ENCODE measurements at places on chromosomes 3 and 15.

GRCh38 chr3:117281371-117281770, 571.8 kb downstream of the TUSC7 start:
- no peak for DNase-seq

DNA sequence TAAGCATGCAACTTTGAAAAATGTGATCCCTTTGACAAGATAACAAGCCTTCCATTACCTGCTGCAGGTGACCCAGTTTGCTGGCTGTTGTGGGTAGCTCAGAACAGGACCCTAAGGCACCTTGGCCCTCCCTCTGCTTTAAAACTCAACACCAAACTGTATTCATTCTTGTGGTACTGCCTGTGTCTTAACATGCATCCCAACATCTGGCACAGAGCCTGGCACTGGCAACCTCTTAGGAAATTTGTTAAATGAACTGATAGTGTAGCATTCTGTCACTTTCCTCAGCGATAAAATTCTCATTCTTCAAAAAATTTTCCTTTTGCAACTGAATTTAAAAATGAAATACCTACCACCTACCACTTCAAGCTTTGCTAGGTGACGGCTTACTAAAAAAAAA, 287.3 kb upstream of the ADAMTS9 start:
- no peak for DNase-seq

- DNase-seq: peak; percentile 58
These were observed at the start of gene DNAJA4 for GRCh38 chr15:78264304-78265136. TSS of gene DNAJA4 (plus strand) at chr15:78264562. CDS start at chr15:78264764, 202 bp downstream.

- DNase-seq: no peak
These were observed 165.5 kb upstream of the TGFBR2 start for GRCh38 chr3:30440880-30441279.

GRCh38 chr15:72733941-72734738, 48.1 kb downstream of the BBS4 start:
- DNase-seq: no peak

- no peak for DNase-seq
These were observed 71.7 kb upstream of the SNRK start for GRCh38 chr3:43214616-43215015.

- no peak for DNase-seq
These were observed 6.4 kb upstream of the CAPN7 start for GRCh38 chr3:15199493-15200105.

Measured in kidney capillary endothelial cell (primary cell).